H9 (cell line): ENCODE measurements at places on chromosomes 1 and 21.

DNA sequence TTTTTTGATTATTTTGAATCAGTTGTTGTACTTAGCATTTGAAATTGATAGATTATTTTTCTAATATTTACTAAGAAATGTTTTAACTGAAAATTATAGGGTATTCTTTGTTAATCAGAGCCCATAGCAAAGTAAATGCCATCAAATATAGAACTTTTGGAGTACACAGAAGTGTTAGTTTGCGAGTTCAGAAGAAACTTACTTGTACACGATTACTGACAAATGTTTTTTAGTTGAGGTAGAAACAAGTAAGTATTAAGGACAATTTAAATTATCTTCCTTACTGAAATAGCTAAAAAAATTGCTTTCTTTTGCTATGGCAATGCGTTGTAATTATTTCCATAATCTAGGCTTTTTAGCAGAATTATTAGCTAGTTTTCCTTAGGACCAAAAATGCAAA lies 692.2 kb downstream of the USP25 start:
- DNase-seq: no peak

DNA sequence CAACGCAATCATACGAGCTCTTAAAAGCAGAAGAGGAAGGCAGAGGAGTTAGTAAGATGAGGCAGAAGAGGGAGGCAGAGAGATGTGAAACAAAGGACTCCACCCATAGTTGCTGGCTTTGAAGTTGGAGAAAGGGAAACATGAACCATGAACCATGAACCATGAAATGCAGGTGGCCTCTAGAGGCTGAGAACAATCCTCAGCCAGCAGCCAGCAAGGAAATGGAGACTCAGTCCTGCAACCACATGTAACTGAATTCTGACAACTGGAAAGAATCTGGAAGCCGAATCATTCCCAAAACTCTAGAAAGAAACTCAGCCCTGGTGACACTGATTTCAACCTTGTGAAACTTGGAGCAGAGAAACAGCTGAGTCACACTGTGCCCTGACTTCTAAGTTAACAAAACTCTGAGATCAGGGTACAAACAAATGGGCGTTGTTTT lies 10.1 kb downstream of the DIPK1A start:
- no peak for DNase-seq

GRCh38 chr1:201678264-201679101 lies 139.6 kb downstream of the NAV1 start:
- peak; percentile 69 for DNase-seq

- no peak for DNase-seq
These were observed 36.5 kb downstream of the DTL start for GRCh38 chr1:212072047-212072446.

GRCh38 chr1:90347366-90347765 lies 352.5 kb downstream of the ZNF326 start:
- DNase-seq: no peak

DNA sequence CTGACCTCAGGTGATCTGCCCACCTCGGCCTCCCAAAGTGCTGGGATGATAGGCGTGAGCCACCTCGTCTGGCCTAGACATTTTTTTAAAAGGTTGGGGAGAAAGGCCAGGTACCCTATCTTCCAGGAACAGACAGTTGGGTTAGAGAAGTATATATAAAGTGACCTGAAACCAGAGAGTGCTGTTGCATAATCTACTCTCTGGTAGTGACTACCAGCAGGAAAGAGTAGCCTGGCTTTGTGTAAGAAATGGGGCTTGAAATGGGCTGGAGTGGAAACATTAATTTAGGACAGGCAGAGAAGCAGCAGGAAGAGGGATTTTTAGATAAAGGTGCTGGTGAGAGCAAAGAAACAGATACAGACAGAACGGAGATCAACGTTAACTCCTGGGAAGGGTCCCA lies 125.8 kb upstream of the HOOK1 start:
- DNase-seq: no peak
